ENCODE measurements at places on chromosomes 2 and 18.

GRCh38 chr18:7116792-7117389 is 706 bp downstream of the LAMA1 start:
- DNase-seq = peak; percentile 77

- no peak for DNase-seq
These were observed 403.3 kb downstream of the METTL4 start for GRCh38 chr18:2168022-2168421.

GRCh38 chr2:21267232-21267835 is 143.6 kb downstream of the TDRD15 start:
- no peak for DNase-seq

DNA sequence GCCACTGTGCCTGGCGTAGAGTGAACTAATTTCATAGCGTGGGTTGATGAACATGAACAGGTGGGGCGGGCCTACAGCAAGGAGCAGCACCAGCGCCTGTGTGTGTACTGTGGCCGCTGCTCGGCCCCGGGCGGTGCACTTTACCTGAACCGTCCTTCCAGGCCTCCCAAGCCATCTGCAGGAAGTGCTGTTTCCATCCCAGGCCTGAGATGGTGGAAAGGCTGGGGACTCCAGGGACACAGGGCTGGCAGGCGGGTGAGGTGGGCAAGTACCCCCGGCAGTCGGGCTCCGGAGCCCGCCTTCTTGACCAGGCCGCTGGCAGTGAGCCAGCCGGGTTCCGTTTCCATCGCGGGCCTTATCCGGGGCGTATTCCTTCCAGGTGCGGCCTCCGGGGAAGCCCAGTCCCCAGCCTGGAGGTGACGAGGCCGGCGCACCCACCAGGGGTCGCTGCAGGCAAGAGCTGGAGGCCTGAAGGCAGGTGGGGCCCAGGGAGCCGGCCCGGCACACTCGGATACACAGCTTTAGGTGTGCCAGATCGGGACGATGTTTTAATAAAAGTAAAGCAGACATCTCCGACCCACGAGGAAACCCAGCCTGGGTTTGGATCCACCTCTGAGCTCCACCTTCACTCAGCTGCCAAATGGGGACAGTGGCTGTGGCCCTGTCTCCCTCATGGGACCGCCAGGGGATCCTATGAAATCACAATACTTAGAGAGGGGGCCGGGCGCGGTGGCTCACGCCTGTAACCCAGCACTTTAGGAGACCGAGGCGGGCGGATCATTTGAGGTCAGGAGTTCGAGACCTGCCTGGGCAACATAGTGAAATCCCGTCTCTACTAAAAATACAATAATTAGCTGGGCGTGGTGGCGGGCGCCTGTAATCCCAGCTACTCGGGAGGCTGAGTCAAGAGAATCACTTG is 22.7 kb upstream of the PDIA6 start:
- DNase-seq = no peak

DNA sequence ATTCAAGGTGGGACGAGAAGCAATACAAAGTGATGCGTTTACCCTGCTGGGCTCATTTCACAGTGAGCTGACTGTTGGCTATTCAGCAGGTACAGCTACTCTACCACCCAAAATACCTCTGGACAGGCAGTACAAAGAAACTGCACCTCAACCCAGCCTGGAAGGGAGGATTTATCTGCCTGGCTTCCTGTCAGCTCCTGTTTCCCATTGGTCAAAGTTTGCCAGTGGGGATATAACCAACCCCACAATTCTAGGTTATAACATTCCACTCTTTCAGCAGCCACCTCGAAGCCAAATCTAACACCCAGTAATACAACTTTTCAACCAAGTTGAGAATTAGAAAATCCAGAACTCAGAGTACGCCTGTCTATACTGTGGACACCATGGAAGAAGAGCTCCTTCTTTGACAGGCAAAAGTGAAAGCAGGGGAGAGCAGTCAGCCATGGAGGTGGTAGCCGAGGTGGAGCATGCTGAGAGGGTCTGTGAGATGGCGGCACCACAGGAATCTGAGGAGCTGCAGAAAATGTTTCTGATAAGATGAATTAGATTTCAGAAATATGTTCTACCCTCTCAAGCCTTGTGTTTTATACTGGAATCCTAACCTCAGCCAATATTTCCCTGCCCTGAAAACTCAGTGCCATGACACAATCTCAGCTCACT is 10.8 kb downstream of the DUSP19 start:
- DNase-seq = no peak

GRCh38 chr2:19548116-19548515 is 189.7 kb upstream of the OSR1 start:
- no peak for DNase-seq

GRCh38 chr2:237669628-237670392 is 42.4 kb downstream of the LRRFIP1 start:
- peak; percentile 94 for DNase-seq

DNA sequence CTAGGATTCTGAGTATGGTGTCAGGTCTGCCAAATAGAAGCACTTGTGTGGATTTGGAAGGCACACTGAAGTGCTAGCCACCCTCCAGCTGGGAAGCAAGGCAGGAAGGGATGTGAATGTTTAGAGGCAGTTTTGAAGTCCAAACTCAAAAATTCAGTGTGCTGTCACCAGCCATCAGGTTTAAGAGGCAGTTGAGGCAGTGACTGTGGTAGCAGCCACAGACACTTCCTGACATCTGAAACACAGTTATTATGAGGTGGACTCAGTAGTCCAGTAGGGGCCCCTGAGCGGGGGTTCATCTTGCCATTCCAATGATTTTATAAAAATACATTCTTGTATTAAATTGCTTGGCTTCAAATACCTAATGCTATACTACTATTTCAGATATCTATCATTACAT is 13.4 kb upstream of the DOCK10 start:
- DNase-seq = no peak

DNA sequence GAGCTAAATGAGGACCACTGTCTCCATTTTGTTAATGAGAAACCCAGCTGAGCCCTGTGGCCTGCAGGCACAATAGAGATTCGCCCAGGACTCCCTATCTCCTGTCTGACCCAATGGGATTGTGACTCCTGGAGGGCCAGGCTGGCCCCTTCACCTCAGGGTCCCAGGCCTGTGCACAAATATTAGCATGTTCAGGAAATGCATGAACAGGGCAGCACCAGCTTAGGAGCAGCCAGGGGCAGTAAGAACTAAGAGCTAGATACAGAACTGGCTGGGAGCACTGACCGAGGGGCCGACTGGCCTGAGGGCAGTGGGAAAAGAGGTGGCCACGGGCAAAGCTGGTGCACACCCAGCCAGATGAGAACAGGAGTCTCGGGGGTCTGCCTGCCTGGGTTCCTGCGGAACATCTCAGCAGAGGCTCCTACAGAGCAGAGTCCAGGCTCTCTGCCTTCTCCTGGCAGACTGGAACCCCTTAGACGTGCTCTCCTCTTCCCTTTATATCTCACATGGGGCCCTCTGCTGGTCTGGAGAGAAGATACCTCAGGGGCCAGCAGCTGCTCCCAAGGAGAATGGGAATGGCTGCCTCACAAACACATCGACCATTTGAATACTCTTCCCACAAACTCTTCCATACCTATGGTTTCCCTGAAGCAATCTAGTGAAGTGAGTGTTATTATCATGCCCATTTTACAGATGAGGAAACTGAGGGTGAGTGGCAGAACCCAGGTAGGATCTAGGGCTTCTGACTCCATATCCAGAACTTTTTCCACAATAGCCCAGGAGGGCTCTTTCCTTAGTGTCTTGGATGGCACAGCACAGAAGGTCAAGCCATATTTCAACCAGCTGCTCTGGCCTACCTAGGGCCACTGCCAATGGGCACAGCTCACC is 77.6 kb upstream of the OTOF start:
- DNase-seq = no peak

- no peak for DNase-seq
These were observed 11.1 kb downstream of the SMYD1 start for GRCh38 chr2:88078643-88079172.

DNA sequence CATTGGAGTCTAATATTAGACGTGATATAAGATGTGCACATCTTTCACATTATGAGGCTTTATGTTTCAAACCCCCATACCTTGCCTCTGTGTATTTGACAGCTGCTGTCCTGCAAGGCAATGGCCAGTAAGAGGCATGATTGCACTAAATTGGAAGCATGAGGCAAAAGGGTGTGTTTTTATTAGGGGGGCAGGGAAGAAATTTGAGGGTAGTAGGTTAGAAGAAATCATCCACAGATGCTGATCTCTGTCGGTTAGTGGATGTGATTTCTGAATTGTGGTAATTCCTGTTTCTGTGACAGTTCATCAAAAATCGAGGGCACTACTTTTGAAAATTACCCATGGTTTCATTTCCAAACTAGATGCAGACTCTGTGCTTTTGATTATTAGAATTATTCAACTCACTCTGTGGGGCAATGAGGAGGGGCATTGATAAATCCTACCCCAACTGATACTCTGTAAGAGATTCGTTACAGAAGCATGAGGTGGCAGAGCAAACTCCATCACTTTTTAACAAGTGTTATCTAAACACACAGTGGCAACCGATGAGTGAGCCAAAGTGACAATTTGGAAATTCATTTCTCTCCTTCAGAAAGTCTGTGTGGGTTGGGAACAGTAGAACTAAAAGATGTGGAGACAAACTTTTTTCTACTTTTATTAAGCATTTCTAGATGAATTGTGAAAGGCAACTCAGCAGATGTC is 453.0 kb downstream of the ARHGAP15 start:
- DNase-seq = no peak

DNA sequence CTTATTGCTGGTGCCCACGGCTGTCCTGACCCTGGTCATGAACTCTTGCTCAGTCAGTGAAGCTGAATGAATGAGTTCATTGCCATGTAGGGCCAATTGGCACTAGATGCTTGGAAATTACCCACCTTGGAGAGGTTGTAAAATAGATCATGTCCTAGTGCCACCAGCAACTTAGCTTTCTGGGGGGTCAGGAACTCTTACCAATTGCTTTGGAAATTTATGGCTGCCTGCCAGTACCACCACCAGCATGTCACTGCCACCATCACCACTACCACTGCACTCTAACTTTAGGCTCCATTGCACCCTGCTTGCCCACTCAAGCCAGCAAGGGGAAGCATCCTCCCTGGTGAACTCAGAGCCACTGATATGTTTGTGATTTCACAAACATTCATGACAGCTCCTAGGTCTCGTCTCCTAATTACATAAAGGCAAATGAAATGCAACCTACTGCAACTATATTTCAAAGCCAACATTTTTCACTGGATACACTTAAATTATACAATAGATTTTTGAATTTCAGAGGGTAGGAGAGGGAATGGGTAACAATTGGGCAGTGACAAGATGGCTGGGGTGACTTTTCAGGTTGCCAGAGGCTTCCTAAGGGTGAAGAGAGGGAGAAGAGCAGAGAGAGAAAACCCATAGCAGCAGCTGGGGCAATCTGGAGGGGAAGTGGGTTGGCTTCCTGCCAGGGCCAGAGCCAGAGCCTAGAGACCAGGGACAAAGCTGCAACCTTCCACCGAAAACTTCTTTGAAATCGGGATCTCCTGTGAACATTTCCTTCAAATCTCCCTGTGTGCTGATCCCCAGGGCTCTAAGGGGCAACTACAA is 3.5 kb upstream of the EMILIN1 start:
- no peak for DNase-seq

DNA sequence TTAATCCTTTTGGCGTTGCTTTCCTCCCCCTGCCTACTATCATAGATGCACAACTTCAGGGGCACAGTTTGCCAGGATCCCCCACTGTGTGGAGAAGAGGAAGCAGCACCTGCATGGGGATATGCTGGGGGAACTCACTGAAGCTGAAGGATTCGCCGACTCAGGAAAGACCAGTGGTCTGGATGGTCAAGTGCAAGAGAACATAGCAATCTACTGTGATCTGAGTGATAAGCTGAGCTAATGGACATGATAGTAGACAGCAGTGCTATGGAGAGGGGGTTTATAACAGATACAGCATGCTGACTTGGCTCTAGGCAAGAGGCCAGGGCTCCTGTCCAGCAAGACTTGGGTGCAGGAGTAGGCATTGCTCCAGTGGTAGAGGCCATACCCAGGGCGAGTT is 124.4 kb upstream of the NRP2 start:
- DNase-seq = no peak

DNA sequence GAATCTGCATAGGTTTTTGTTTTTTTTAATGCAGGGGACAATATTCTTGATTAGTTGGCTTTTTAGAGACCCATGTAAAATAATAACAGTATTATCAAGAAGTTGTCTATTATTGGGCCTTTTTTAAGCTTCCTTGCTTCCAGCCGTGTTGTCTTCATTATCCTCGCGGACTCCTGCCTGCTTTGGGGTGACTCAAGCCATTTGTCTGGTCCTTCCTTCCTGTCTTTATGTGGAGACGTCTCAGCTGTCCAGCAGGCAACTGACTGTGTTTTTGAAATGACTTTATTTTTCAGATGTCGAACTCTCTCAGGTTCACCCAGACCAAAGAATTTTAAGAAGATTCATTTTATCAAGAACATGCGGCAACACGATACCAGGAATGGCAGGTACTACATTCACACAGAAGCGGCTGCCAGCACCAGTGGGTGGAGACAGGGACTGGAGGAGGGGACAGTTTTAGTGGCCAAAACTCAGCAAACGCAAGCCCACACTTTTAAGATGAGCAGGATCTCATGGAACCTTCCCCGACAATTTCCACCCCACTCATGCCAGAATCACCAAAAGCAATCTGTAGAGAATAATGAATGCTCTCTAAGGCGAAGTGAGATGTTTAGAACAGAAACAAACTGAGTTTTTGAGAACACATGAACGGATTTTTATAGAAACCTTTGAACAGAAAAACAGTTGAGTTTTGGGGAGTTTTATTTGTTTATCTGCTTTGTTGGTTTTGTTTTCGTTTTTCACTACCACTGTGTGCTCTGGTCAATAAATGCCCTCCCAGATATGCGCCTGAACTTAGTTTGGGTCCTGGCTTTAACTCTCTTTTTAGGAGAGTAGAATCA is 59.1 kb downstream of the CABLES1 start:
- no peak for DNase-seq

DNA sequence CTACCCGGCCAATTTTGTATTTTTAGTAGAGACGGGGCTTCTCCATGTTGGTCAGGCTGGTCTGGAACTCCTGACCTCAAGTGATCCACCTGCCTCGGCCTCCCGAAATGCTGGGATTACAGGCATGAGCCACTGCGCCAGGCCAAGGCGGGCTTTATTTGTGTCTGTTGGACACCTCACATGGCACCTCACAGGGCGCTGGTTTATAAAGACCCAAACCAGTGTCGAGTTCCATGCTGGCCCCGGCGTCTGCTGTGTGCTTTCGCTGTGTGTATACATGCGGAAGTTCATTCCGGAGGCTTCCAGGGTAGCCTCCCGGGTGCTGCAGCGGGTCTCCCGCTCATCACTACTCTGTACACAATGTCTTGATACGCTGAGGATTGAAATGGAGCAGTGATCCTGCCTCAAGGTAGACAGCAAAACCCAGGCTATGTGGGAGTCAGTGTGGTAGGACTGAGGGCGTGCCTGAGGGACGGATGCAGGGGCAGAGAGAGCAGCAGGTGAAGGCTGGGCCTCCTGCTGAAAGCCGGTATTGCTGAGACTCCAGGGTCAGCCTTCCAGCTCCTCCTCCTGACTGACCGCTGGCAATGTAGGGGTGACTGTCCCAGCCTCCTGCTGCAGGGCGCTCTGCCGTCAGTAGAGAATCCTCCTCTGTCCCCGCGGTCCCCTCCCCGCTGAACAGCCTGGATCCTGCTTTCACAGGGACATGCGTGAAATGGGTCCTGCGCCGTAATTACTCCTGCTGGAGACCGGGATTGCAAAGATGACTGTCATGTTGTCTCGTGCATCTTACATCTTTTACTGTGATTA is 22.7 kb downstream of the LDLRAD4 start:
- DNase-seq = no peak

- DNase-seq = no peak
These were observed 34.4 kb upstream of the SMAD7 start for GRCh38 chr18:48985161-48985560.
